ENCODE measurements at places on chromosomes 7 and 10.

- peak; percentile 55 for DNase-seq
Measured at GRCh38 chr10:45354261-45354660, 19.8 kb upstream of the ALOX5 start.

GRCh38 chr7:124251636-124252035 is 218.8 kb upstream of the TMEM229A start:
- DNase-seq: no peak

DNA sequence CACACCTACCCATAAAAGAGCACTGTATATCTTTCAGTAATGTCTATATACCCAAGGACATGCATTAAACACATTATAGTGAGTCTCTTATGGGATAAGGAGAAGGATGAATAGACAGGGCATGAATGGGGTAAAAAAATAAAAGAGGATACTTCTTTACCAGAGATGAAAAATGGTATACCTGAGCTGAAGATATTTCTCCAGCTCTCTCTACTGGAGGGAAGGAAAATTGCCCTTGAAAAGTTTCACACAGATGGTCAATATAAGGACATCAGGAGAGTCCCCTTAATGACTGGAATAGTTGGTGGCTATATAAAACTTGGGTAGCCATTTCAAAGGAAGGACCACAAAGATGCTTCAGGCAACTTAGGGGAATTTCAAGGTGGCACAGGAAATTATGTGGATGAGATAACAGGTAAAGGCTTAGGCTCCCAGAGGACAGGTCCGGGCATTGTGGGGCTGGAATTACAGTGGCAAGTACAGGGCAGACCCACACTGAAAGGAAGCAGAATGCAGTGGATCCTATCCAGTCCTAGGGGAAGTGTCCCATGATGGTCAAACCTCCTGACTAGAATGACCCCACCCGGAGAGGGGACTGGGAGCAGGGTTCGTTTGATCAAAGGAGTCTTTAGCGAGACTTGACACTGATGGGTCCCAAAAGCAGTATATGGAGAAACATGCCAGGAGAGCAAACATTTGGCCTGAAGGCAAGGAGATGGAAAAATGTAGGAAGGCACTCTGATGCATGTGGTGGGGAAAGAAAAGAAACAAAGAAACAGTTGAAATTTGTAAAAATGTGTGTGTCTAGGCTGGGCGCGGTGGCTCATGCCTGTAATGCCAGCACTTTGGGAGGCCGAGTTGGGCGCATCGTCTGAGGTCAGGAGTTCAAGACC is 35.6 kb downstream of the PLAU start:
- DNase-seq: no peak

DNA sequence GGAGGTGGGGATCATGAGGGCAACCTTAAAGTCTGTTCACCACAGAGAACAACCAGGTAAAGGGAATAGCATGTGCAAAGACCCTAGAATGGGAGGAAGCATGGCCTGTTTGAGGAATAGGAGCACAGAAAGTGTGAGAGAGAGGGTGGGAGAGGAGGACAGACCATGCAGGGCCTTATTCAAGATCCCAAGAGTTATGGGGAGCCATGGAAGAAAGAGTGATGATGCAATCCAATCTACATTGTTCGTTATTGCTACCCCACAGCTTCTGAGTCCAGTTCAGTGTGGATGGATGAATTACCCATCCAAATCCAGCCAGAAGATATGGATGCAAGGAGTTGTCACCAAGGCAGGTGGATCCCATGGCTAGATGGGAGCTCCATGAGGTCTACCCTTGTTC is 7.8 kb upstream of the EIF4EBP2 start:
- no peak for DNase-seq

DNA sequence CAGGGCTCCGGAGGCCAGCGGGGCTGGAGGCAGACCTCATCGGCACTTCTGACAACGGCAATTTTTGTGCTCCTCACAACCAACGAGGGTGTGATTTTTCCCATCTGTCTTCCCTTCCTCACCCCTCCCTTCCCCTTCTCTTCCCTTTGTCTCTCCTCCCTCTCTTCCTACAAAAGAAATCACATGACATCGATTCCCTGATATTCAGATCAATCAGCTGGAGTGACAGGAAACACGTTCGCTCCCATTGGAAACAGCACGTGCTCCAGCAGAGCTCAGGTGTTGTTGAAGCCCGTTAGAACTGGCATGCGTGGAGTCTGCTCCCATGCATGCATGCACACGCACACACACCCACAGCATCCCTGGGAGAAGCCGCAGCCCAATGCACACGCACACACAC is 222.4 kb downstream of the PTPRN2 start:
- DNase-seq: no peak

- no peak for DNase-seq
Measured at GRCh38 chr7:55474944-55475854, 97.1 kb downstream of the VOPP1 start.

- no peak for DNase-seq
Measured at GRCh38 chr7:133364959-133365690, 112.2 kb downstream of the EXOC4 start.

GRCh38 chr7:2255145-2256139 is 13.4 kb downstream of the NUDT1 start:
- no peak for DNase-seq

DNA sequence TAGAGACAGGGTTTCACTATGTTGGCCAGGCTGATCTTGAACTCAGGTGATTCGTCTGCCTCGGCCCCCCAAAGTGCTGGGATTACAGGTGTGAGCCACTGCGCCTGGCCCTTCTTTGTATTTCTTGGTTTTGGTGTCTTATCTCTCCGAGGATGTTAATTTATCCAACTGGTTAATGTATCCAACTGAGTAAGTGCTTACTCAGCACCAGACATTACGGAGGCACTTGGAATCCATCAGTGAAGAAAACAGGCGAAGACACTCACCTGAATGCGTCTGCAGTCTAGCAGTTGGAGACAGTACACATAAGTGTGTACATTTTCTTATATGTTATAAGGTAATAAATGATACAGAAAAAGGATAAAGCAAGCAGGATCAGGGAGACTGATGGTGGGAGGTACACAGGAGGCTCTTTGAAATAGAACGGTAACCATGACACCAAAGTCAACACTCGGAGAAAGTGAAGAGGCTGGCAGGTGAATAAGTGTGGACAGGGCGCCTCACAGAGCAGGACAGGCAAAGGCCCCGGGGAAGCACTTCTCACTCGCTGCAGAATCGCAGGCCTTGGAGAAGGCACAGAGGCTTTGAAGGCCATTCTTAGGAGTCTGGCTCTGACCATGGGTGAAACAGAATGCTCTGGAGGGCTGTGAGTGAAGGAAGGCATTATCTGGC is 73.1 kb downstream of the LANCL2 start:
- DNase-seq: no peak

GRCh38 chr7:120792861-120793130 is 65.1 kb downstream of the TSPAN12 start:
- DNase-seq: no peak

DNA sequence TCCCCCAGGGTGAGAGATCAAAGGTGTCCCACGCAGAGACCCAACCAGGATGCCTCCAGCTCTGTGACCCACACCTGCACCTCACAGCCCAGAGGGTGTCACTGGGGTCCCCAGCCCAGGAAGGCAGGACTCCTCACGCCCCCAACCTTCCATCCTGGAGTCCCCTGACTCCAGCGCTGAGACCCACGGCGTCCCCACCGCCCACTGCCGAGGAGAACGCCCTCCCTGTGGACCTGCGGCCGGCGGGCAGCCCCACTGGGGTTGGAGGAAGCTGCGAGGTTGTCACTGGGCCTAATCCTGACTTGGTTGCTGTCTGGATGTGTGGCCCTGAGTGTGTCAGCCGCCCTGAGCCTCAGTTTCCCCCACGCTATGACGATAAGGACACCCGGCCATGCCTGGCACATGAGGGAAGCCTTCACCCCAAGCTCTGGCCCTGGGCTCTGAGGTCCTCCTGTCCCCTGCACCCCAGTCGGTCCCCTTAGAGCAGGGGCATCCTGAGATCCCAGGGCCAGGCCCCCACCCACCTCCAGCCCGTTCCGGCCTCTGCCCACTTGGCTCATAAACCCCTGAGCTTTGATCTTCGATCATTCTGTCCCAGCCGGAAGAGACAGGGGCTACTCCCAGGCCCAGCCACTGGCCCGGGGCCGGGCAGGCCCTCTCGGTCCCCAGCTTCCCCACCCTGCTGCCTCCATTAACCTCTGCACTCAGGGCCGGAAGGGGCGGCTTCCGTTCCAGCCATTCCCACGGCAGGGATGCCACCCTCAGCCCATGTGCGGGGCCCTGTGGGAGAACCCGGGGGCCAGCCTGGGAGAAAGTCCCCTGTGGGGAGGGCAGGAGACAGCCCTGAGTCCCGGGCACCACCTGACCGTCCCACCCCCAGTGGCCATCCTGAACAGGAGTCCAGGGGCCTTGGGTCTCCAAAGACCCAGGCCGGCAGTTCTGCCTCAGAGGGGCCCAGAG is 113.2 kb downstream of the MICALL2 start:
- DNase-seq: no peak

DNA sequence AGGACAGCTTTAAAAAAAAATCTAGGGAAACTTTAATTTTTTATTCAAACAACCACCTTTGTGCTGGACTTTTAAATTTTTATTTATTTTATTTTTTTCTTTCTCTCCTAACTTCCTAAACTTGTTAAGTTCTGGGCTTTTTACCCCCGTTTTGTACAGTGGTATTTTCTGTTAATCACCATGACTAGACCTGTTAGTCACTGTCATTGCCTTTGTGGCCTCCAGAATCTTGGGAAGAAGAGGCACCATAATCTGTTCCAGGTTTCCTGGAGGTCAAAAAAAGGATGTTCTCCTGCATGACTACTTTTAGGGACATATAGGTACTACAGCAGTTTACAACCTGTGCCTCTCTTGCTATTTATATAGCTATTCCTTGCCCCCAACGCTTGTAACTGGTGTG is 31.1 kb upstream of the DDX50 start:
- DNase-seq: no peak

DNA sequence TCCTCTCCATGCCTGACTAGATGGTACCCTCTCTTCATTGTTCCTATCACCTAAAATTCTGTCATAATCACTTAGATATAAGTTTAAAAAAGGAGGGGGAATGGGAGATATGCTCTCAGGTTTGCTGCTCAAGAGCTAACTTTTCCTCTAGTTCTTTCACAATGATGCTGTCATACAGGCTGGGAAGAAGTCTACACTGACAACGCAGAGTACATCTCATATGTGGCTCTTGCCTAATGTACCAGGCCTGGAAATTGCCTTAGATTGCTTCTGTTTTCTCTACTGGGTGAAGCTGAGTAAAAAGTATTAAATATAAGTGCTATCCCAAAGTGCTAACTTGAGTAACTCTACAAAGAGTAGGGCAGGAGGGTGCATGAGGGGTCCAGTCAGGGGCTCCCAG is 43.8 kb upstream of the BET1 start:
- no peak for DNase-seq

DNA sequence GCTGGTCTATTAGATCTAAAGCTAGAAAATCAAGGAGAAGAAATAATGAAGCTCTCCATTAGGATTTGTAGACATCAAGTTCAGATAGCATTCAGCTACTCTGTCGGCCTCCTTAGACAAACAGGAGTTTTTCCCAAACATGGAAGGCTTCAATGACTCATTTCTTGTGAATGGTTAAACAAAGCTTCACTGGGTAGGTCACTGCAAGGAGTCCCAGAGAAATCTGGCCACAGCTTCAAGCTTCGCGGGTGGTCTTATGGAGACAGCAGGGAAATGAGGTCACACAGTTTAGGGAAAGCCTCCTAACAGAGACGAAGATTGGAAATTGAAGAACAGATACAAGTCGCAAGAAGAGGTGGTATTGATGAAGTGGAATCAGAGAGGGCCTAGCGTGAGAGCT is 22.6 kb upstream of the LRRC72 start:
- no peak for DNase-seq

- no peak for DNase-seq
Measured at GRCh38 chr7:135257-135653, 57.1 kb upstream of the FAM20C start.

DNA sequence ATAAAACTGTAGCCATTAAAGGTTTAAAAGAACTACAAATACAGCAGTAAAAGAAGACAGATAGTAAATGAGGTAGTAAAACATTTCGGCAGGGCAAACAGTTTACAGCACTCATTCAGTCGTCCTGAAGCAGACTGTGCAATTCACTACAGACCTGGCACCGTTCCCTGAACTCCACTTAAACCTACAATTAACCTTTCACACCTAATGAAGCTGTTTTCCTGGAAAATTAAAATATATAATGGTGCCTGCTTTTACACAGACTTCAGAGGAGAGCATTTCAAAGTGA is 335.3 kb downstream of the GFRA1 start:
- DNase-seq: no peak

DNA sequence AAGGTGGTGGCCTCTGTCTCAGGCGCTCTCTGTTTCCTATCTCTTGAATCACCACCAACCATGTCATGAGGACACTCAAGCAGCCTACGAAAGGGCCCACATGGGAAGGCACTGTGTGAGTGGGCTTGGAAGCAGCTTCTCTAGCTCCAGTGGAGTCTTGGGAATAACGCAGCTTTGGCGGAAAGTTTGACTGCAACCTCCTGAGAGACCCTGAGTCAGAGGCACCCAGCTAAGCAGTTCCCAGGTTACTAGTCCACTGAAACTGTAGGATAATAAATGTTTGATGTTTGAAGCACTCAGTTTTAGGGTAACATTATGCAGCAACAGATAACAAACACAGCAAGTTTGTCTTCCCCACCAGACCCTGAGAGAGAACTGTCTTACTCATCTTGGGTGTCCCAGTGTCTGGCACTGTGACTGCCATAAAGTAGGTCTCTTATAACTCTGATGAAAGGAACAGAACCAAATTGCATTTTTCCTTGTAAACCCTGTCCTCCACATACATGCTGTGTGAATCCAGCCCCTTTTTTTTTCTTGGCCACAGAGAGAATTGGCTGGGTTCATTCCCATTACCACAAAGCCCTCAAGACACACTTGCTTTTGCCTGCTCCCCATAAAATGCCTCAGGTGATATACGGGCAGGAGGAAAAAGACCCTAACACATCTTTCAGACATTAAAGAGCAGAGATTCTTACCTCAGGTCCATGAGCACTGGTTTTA is 185.5 kb downstream of the ZNF365 start:
- no peak for DNase-seq

DNA sequence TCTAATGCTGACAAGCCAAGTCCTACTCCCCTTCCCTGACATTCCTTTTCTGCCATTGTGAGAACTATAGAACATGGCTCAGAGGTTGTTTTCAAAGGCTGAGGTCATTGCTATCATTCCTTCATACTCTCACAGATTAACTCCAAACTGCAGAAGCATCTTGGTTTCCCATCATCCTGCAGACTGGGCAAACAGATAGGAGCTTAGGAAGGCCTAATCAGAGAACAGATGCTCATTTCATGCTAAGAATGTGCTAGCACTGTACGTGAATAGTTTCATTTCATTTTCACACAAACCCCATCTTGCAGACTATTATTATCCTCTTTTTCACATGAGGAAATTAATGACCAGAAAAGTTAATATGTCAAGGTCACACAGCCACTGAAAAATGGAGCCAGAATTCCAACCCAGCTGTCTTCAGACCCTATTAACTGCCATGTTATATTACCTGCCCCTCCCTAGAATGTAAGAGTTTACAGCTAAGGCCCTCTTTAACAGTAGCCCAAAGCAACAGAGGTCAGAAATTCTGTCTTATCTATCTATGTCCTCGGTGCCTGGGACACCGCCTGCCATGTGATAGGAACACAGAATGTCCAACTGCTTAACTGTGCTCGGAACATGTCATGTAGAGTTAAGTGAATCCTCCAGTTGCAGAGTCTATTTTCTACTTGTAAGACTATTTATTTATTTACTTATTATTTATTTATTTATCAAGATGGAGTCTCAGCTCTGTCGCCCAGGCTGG is 2.9 kb upstream of the LCOR start:
- no peak for DNase-seq

- no peak for DNase-seq
Measured at GRCh38 chr10:5606864-5607263, 59.5 kb downstream of the ASB13 start.
